ENCODE measurements at places on chromosomes 1 and 21.

DNA sequence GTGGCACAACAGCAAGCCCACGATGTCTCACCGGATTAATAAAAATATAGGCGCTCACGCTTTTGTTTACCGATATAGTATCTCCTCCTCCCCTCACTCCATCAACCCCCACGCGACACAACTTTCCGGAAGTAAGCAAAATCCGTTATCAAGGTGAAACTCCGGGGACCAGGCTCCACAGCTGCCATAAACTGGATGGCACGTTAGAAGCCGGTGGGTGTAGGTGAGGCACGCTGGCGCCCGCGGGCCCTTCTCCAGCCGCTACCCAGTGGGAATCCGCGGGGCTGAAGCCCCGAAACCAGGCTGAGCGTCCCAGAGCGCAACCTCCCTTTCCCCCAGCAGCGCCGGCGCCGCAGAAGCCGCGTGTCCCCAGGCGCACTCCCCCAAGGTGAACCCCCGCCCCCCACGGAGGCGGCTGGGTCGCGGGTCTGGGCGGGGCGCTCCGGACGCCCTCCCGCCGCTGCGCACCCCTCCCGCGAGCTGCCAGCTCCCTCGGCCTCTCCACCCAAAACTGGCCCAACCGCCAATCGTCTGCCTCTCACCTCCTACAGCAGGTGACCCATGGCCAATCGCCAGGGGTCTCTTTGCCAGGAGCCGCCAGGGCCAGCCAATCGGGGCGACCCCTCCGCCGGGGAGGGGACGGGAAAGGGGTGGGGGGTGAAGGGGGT lies 112.4 kb downstream of the OSBPL9 start:
- peak; percentile 98 for DNase-seq

DNA sequence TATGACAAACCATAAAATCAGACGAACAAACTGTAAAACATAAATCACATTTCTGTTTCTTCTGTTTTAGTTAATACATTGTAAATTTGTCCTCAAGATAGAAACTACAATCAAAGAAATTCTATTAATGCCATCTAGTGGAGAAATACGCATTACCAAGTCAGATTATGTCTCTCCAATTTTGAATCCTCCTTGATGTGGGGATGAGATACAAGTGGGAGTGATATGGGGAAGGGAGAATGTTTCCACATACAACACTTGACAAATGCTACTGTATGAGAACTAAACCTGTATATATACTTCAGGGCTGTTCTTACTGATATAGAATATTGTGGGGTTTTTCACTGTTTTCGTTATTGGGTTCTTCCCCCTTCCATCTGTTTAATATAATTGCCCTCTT lies 2.6 kb downstream of the HFM1 start:
- peak; percentile 24 for DNase-seq

GRCh38 chr1:178120088-178120487 lies 26.2 kb downstream of the RASAL2 start:
- DNase-seq, result no peak

- no peak for DNase-seq
Measured at GRCh38 chr1:58551186-58552140, 4.9 kb upstream of the OMA1 start.

DNA sequence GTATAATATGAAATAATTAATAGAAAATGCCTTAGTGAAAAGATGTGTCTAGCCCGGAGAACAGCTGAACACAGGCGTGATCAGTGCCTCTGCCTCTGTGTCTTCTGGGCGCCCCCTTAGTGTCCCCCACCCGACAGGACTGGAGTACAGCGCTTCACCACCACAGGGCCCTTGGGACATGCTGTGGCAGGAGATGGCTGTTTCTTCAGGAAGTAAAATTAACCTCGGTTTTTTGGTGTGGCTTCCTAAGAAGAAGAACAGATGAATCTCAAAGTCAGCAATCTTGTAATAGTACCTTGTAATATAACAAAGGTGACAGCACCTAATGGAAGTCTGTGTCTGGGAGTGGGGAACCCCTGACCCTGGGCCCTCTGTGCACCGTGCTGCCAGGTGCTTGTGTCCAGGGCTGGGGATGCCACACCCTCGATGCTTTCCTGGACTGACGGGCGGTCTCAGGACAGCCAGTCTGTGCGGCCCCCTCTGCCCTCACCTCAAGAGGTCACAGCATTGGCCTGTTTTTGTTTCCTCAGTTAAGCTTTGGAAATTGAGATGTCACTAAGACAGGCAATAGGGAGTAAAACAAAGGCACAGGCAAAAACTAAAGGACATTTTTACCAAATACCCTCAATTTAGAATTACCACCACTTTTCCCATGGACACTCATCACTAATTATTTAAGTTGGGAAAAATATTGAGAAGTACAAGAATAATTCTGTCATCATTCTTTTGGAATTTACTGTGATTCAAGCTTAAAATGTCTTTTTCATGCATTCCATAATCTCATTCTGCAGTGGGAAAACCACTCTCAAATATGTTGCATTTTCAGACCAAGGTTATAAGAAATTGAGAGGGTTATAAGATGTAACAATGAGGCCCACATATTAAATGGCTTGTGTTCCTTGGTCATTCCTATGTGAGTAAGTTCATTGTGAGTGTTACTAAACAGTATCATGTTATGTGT lies 79.3 kb downstream of the ADARB1 start:
- DNase-seq, result no peak

GRCh38 chr1:190429141-190429540 lies 48.5 kb downstream of the BRINP3 start:
- DNase-seq, result no peak

DNA sequence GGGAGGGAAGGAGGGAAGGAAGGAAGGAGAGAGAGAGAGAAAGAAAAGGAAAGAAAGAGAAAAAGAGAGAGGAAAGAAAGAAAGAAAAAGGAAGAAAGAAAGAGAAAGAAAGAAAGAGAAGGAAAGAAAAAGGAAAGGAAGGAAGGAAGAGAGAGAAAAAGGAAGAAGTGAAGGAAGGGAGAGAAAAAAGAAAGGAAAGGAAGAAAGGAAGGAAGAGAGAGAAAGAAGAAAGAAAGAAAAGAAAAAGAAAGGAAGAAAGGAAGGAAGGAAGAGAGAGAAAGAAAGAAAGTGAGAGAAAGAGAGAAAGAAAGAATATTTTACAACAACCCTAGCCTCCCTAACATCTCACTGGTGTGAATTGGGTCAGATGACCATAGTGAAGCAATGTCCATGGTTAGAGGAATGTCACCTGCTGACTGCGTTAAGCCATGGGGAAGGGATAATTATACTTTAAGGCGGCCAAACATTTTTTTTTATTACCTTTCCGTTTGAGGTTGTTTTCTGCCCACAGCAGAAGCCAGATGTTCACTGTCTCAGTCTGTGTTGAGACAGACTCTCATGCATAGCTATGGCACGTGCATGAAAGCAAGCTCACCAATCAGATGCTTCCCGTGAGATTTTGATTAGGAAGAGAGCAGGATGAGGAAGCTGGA lies 76.4 kb downstream of the SNRPE start:
- no peak for DNase-seq

GRCh38 chr1:173134800-173135199 lies 72.3 kb downstream of the TNFSF4 start:
- DNase-seq, result no peak

- no peak for DNase-seq
Measured at GRCh38 chr1:160637821-160638539, 8.9 kb downstream of the SLAMF1 start.

DNA sequence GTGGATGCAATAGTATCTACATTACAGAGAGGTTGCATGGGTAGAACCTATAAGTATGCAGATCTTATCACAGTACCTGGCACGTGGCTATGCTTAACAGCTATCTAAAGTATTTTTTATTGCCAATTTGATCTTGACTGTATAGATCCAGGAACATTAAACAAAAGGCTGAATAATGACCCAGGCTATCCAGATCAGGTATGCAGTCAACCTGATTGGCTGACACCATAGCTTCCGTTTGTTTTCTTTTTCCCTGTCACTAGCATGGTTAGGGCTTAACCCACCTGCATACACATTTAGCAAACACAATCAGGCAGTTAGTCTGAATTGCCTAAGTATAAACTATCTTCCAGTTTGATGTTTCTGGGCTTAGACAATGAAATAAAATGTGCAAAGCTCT lies 264.9 kb upstream of the PLXNA2 start:
- DNase-seq, result no peak

- peak; percentile 92 for DNase-seq
Measured at GRCh38 chr1:200535605-200536004, 84.9 kb downstream of the KIF14 start.

DNA sequence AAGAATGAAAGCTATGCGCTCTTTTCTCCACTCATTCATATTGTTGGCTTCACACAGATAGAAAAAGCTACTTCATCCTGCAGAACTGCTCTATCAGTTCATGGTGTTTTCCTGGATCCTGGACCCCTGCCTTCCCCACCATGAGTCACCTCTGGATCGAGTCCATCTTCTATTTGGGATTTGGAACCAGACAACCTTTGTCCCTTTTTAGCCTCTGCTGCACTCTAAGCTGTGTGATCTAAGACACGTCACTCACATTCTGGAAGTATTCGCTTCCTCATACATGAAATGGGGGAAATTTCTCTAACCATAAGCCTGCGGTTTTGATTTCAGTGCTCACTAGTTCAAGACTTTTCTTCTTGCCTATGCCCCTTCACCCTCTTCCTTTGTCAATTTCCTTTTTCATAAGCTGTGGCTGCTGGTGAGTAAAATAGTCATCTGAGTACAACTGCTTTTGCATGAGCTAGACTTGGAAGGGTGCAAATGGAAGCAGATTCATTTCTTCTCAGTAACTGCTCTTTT lies 14.1 kb upstream of the DEGS1 start:
- DNase-seq, result no peak

DNA sequence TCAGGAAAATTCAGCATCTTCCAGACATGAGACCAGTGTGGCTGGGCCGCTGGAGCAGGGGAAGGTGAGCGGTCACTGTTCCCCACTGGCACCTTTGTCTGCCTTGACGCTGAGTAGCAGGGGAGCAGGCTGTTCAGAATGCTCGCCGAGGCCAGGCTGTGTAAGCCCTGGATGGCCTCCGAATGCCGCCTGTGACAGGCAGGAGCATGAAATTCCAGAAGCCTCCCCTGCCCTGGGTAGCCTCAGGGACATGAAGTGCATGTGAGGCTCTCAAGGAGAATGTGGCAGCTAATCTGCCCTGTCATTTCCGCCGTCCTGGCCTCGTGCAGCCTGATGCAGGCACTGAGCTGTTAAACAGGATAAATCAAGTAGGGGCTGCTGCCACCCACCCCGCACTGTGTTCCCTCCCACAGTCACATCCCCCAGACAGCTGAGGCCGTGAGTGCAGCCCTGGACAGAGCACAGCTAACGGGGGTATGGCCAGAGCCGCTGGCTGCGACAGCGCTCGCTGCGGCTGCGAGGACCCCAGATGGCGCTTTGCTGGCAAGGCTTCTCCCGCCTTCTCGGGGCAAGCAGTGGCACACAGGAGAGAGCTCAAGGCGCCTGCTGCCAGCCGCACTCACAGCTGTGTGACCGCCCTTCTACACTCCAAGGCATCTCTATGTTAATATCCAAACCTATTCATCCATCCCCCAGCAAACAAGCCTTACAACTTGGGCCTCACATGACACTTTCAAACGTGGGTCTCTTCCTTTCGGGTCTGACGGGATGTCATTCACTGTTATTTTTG lies 105.0 kb upstream of the COL6A1 start:
- no peak for DNase-seq

GRCh38 chr1:8910914-8911313 lies 32.4 kb upstream of the ENO1 start:
- no peak for DNase-seq

DNA sequence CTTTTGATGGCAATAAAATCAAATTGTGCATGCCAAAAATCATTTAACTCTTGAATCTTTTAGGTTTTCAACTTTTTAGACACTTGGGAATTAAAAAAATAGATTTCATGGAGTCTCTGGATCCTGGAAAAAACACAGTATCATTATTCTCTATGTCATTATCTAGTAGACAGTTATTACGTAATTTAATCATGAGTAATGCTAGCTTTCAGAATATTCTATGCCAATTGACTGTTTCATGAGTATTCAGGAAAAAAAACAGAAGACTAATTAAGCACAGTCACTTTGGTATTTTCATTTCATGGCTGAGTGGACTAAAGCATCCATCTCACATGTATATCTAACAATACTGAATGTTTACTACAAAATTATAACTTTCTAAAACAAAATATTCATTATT lies 44.0 kb downstream of the ODF2L start:
- DNase-seq, result peak; percentile 2

- DNase-seq, result no peak
Measured at GRCh38 chr1:196535727-196536126, 72.5 kb downstream of the KCNT2 start.

DNA sequence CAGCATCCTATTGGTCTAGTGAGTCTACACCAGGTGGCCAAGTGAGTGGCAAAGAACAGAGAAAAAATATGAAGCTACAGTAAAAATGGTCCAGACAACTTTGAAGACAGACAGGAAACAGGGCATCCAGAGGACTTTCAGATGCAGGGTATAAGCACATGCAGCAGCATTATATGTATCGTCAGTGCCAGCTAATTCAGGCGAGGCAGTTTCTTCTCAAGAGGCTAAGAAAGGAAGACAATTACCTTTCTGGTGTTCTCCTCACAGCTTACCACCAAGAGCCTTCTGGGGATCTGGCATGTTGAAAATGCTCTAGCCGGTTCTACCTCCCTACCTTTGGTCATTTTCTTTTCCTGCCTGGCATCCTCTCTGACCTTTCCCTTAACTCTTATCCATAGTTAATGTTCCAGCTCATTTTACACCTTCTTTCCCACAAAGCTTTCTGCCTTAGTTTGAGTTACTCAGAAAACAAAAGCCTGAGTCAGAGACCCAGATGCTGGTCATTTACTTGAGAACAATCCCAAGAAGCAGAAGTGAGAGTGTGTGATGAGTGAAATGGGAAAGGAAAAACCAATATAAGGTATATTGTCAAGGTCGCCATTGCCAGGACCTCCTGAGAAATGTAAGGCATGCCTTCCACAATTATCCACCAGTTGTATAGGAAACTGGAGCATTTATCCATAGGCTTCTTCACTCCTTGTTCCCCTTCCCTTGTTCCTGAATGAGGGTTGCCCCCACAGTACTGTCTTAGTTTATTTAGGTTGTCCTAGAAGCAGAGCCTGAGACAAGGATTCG lies 444.1 kb downstream of the PLPP3 start:
- DNase-seq, result no peak

DNA sequence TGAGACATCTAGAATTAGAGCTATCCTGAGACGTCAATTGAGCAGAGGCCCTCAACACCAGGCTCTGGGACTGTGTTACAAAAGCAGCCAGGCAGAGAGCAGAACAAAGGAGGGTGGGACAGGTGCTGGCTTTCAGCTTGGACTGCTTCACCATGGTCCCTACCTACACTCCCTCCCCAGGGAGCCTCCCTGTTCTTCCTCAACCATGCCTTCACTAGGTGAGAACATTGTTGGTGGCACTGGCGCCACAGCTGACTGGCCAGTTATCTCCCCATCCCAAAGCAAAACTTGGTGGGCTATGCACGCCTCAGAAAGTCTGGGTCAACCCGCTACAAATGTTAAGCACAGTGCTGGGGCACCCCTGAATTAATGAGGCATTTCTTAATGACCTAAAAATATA lies 87.8 kb downstream of the NMNAT2 start:
- DNase-seq, result no peak

GRCh38 chr1:50531601-50532000 lies 108.4 kb upstream of the DMRTA2 start:
- no peak for DNase-seq

Measured in RWPE1 (cell line).